ENCODE measurements at places on chromosomes 2 and 18.

GRCh38 chr2:163175294-163175693, 336.7 kb upstream of the KCNH7 start:
- no peak for DNase-seq

DNA sequence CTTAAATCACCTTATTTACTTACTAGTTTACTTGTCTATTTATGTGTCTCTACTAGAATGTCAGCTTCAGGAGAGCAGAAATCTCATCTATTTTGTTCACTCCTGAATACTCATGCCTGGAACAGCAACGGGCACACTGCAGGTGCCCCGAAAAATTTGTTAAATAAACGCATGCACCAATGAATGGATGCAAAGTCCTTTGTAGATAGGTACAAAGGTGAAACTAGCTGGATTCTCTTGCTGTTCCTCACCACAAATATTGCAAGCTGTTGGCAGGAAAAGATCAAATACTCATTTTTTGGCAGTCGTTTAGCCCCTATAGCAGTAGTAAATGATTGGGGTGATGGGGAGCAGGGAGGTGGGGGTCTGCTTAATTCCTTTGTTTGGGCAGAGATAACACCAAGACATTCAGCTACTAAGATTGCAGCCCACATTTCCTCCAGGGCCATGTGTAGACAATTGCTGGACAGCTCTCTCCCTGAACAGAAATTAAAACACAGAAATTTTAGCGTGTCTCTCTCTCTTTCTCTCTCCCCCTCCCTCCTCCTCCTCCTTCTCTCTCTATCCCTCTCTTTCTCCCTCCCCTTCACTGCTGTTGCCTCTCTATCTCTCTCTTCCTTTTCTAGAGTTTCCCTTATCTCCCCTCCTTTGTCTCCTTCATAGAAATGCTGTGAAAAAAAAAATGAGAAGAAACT, 5.4 kb downstream of the MARCHF4 start:
- no peak for DNase-seq

DNA sequence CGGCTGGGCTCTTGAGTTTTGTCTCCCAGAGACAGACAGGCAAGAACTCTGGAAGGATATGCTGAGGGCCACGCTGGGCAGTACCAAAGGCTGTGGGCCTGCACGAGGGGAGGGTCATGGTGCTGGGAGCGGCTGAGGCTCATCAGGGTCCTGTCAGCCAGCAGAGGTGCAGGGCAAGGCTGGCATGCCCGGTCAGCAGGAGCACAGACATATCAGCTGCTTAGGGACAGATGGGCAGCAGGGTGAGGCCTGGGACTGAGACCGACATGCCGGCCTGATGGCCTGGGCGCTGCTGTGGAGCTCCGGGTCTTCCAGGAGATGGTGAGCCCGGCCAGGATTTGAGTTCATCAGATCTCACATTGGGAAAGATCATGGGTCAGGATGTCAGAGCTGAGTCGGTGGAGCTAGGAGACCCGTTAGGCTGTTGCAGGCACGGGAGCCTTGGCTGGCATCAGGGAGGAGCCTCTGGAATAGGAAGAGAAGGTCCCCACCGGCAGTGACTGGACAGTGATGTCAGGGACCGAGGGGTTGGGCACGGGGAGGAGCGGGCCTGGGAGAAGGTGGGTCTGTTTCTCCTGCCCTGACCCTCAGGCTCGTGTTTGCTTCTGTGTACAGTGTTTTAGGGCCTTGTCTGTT, 18.8 kb downstream of the CNDP2 start:
- DNase-seq = no peak

DNA sequence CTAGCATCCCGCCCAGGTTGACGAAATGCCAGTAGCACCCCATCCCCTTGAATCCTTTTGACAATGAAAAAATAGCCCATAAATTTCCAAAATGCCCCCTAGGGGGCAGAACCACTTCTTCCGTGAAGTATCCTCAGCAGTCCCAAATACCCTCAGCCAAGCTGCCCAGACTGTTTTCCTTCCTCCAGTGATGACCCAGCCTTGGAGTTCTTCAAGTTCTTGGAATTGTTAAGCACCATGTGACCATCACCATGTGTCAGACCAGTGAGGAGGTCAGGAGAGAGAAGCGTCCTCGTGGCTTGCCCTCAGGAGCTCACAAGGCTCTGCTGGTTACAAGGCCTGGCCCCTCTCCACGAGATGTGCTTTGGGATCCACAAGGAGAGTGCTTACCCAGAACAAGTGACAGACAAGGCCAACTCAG, 1.4 kb upstream of the SLC23A3 start:
- peak; percentile 15 for DNase-seq

- DNase-seq = no peak
These were observed 105.9 kb downstream of the TMX3 start for GRCh38 chr18:68608851-68609490.

DNA sequence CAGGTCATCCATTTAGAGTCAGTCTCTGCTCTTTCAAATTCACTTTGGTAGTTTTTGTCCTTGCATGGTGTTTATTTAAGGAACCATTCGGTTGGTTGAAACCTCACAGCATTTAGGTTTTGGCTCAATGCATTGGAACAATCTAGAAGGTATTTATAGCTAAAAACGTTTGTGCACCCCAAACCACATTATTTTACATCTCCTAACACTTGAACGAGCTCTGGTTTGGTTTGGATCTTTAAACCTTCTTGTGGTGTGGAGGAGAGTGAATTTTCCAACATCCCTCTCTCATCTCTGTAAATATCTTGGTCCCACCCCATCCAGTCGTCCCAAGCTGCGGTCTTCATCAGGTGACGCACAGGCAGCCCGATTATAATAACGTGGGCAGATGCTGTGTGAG, 287.9 kb downstream of the LPIN1 start:
- no peak for DNase-seq

All from activated naive CD4-positive, alpha-beta T cell treated with Interleukin-2 at 50 U/mL for 16 hours (primary cell).